Sciatic nerve (tissue), 2 donors: ENCODE measurements at places on chromosomes 4 and X.

- no peak for DNase-seq
Measured at GRCh38 chrX:129318375-129318774, 204.9 kb downstream of the SMARCA1 start.

GRCh38 chr4:157558016-157558415 is 337.5 kb downstream of the GRIA2 start:
- DNase-seq: no peak

GRCh38 chr4:85774000-85774399 is 299.1 kb downstream of the ARHGAP24 start:
- DNase-seq: no peak

DNA sequence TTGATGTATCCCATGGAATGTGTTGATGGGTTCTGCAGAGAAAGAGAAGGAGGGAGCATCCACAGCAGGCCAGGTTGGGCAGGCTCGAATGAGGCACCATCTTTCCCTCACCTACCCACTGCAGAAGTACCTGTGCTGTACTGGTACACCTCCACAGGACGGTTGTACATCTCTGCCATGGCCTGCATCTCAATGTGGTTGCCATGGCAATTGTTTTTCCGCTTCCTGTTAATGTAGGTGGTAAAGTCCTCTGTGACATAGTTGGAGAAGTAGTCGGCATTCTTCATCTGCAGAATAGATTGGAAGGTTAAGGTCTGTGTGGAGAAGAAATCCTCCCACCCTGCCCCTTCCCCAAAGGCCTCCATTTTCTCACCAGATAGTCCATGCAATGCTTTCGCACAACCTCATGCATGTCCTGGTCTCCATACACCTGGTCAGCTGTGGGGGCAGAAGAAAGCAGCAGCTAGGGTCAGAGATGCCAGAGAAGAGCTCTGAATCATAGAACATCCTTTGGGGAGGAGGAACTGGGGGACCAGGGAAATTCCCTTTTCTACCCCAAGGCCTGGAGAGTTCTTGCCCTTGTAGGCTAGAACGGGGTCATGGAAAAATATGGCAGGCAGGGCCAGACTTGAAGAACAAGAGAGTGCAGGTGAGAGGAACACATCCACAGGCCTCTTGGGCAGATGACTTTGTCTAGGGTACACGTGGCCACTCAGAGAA is 15.9 kb upstream of the PIM2 start:
- no peak for DNase-seq

- DNase-seq: no peak
Measured at GRCh38 chr4:3225936-3226335, 23.0 kb upstream of the MSANTD1 start.

- DNase-seq: no peak
Measured at GRCh38 chr4:63563288-63564014, 845.8 kb downstream of the TECRL start.

GRCh38 chr4:150367326-150367725 is 214.6 kb upstream of the MAB21L2 start:
- no peak for DNase-seq

DNA sequence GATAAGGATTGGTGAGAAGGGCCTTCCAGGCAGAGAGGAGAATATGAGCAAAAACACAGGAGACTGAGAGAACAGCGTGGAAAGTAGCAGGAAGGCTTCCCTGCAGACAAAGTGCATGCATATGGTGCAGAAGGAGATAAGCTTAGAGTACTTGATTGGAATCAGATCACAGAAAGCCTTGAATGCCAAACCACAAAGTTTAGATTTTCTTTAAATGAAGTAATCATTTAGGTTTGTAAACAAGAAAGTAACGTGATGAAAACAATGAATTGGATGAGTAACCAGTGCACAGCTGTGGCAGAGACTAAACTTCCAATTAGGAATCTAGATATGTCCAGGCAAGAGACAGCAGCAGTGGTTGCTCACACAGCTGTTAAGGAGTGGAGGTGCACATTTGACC is 83.8 kb upstream of the C1QTNF7 start:
- no peak for DNase-seq

DNA sequence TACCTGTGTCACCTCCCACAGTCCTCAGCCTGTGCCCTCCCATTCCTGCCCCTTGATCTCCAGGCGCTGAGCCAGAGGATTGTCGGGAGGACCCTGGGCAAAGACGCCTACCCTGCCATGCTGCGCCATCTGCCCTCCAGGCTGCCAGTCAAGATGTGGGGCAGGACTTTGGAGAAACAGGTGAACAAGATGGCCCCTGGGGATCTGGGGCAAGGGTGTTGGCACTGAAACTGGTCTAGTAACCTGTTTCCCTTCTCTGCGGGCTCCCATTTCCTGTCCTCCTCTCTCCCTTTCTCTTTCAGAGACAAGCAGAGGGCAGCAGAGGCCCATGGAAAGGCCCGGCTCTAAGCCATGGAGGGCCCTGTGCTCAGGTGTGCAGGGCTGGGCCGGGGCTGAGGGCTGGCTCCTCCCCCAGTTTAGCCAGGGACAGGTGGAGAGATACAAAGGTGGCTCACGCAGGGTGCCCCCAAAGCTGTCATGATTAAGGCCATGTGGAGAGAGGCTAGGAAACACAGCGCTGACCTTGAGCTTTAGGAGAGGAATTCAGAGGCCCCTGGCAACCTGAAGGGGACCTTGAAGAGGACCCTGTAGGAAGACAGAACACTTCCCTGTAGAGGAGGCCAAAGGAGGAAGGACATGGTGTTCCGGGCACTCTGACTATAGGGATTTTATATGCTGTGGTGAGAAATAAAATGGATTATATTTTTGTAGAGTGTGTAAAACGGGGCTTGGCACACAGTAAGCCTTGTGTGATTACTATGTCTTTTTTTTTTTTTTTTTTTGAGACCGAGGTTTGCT is at the start of gene GLOD5:
TSS of gene GLOD5 (plus strand) at position 74 of the 798 bp plus-strand sequence. CDS start at position 118, 44 bp downstream.
- DNase-seq: no peak

GRCh38 chrX:41875142-41875541 is 48.2 kb downstream of the CASK start:
- DNase-seq: no peak

DNA sequence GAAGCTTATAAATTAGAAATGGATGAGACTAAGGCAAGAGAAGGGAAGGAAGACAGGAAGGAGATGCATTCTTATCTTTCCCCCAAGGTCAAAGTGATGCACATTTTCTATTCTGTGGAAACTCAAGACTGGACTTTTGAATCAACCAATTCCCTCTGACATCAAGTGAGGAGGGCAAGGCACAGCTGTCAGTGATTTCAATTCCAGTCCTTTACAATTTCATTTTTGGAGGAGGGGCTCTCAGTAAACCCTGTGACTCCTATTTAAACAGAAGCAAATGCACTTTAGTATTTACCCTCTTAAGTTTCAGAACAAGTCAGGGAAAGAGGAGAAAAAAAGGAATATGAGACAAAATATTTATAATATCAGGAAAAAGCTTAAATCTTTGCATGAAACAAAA is 134.0 kb downstream of the MGST2 start:
- no peak for DNase-seq

- DNase-seq: no peak
Measured at GRCh38 chr4:6763330-6763851, 19.1 kb upstream of the KIAA0232 start.

GRCh38 chrX:139787601-139788000 is 79.6 kb upstream of the MCF2 start:
- no peak for DNase-seq

- no peak for DNase-seq
Measured at GRCh38 chr4:58602731-58603359, 1492.7 kb upstream of the IGFBP7 start.

- DNase-seq: no peak
Measured at GRCh38 chr4:41746440-41747229, 1.9 kb downstream of the PHOX2B start.
